ENCODE measurements at places on chromosomes 2 and 18.

DNA sequence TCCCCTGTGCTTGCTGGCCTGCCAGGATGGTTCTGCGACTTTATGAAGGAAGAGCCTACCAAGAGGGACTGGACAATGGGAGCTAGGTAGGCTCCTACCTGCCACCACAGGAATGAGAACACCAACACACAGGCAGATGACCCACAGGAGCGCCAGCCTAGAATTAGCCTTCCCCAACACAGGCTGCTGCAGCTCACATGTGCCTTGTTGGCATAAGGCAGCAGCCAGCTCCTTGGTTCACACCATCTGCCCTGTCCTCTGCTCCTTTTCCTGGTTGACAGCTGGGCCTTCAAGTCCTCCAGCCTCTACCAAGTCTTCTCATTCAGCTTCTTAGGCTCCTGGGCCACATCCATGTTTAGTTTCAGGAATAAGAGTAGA lies 705.4 kb upstream of the RAB6C start:
- DNase-seq = no peak

- DNase-seq = no peak
These were observed 2.1 kb upstream of the RTN4 start for GRCh38 chr2:55052129-55053061.

DNA sequence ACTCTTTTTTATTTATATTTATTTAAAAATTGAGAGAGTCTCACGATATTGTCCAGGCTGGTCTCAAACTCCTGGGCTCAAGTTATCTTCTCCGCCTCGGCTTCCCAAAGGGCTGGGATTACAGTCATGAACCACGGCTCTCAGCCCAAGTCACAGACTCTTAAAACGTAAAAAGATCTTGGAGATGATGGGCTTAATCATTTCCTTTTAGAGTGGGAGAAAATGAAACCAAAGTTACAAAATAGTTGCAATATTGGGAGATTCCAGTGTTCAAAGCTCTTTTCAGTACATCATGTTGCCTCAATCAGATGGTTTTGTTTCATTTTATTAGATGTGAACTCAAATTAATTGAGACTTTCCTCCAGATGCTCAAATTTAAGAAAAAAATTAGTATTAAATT lies 151.4 kb upstream of the XPO1 start:
- DNase-seq = no peak

DNA sequence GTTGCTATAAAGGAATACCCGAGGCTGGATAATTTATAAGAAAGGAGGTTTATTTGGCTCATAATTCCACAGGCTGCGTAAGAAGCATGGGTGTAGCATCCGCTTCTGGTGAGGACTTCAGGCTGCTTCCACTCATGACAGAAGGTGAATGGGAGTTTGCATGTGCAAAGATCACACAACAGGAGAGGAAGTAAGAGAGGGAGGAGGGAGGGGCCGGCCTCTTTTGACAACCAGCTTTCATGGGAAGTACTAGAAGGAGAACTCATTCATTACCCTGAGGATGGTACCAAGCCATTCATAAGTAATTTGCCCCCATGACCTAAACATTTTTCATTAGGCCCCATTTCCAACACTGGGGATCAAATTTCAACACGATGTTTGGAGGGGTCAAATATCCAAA lies 386.8 kb upstream of the NETO1 start:
- DNase-seq = no peak

GRCh38 chr18:3867236-3867635 lies 417.3 kb downstream of the TGIF1 start:
- DNase-seq = no peak

DNA sequence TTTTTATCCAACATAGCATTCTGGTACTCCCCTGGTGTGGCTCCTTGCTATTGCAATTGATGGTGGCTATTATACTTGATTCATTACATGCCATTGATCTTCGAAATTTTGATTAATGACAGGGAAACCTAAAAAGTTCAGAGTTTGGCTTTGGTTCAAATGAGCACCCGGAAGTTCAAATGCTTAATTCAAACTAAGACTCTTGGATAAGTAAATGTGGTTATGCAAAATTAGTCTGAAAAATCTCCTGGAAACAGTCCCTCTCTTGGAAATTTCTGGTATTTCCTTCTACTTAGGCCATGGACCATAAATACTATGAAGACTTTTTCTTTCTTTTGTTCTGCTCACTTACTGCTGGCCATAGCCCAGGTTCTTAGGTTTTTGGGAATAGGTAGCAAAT lies 65.3 kb upstream of the SMIM21 start:
- DNase-seq = no peak

DNA sequence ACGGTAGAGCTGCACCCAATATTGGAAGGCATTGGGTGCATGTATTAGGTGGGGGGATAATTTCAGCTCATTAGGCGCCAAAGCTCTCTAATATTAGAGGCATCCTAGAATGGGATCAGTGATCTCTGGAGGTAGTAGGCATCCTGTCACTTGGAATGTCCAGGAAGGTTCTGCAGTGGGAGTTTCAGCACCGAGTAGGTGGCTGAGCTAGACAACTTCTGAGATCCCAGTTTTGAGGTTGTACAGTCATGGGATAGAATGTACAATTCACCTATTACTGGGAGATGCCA lies 210.9 kb downstream of the MYCN start:
- DNase-seq = no peak

- DNase-seq = no peak
These were observed 238.2 kb downstream of the SATB2 start for GRCh38 chr2:199219551-199219950.

DNA sequence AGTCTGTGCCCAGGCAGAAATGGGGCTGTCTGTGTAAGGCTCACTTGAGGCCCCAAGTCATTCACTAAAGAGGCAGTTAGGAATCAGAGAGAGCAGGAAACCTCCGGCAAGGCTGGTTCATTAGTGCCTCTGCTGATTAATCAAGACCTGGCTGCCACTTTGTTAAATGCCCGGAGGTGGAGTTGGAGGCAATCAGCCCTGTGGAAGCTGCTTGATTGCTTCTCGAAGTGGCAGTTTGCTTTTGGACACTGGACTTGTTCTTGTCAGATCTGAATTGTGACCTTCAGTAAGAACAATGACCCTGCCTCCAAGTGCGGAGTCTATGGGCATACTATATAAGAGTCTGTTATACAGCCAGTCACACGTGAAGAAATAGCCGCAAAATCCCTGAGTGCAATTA lies 183.9 kb upstream of the LINC00305 start:
- no peak for DNase-seq

GRCh38 chr2:220966636-220967035 lies 605.5 kb downstream of the EPHA4 start:
- DNase-seq = no peak

DNA sequence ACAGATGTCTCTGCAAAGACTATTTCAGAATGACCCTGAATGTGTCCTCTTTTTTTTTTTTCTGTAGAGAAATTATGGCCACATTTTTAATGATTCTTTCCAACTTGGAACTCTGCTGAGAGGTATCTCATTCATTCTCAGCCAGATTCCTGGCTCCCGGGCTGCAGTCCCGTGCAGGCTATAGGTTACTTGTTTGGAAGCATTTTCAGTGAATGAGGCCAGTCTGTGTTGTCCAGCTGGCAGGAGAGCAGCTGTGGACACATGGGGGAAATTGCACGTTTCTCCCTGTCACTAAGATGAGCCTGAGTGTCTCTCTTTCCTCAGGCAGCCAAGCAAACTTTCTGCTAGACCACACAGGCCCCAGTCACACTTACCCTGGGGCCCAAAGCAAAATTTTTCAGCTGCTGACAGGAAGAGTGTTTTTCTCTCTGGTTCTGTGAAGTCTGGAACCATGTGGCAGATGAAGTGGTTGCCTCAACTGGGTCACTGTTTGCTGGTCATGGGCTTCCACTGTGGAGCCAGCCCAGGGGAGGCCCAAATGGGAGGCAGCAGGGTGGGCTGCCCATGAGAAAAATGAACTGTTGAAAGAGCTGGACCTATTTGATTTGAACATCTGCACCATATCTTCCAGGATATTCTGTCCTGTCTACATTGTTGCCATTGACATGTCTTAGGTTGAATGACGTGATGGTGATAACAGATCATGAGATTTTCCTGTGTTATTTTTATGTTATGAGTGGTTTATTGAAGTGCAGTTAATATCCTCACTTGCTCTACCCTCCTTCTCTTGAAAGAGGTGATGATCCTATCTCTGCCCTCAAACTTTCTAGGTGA lies 431.2 kb downstream of the LPIN1 start:
- DNase-seq = no peak

DNA sequence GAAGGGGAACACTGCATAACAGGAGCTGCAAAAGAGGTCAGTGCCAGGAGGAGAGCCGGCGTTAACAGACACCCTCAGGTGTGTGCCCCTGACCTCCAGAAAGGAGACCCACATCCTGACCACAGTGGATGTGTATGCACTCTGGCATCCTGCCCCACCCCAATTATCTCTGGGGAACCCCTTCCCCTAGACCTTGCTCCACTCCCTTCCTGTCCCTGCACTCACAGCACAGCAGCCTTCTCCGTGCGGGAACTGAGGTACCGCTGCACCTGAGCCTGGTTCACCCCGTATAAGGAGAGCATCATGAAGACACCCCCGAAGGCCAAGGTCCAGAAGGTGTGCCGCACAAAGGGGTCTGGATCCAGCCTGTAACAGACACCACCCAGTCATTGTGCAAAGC lies 7.3 kb upstream of the ATRAID start:
- no peak for DNase-seq

DNA sequence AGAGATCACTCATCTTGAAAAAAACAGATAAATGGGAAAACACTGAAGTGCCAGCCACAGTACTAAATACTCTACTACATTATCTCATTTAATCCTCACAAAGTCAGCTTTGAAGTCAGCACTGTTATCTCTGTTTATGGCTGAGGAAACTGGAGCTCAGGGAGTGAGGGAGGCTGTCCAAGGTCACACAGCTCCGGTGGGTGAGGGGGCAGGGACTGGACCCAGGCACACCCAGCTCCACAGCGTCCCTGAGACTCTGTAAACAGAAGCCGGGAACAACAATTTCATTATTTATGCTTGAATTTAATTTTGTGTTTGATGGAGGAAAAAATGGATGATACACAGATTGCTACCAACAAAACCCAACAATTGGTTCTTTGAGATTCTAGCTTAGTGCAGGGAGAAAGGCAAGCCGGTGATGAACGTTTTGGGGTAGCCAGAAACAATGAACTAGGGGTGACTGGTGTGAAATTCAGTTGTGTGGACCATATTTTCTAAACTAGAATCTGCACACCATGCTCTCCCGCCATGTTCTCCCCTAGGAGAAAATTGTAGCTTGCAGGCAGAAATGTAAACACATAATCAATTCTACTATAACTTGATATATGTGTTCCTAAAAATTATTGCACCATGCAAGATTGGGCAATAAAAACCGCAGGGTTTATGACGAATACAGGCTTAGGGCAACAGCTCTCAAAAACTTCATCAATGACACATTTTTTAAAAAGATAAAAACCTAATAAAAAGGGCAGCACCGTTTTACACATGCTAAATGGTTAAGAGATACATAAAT lies at the start of gene GREB1:
GREB1 (plus strand) TSS at position 768 of the 793 bp plus-strand sequence. CDS start 22,570 bp downstream, outside the sequence.
- DNase-seq = no peak

DNA sequence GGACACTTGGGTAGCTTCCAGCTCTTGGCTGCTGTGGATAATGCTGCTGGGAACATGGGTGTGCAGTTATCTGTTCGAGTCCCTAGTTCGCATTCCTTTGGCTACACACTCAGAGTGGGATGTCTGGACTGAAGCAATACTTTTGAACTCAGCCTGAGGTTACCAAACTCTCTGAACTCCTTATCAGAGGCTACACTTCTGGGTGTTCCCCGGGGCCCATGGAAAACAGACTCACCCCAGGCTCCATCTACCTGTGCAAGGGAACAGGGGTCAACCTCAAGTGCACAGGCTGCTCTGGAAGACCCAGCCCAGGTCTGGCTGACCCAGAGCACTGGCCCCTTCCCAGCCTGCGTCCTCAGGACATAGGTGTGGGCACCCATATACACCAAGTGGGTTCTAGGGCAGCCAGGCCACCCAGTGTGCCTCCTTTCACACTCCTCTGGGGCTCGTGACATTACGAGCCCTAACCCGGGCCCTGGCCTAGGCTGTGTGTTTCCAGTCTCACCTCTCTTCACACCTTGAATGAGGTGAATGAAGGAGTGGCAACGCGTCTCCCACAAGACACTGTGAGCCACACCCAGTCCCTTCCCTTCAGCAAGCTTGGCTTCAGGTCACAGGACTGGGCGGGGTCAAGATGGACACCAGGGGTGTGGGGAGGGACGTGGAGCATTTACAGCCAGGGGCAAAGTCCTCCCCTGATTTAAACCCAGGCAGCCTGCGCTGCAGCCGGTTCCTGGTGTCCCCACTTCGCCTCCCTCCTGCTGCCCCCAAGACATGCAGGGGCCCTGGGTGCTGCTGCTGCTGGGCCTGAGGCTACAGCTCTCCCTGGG lies at the start of gene ALPI:
ALPI (plus strand) TSS at position 728 of the 830 bp plus-strand sequence; CDS start at position 775, 47 bp downstream.
- DNase-seq = no peak

GRCh38 chr18:6810191-6810590 lies 80.7 kb downstream of the ARHGAP28 start:
- DNase-seq = no peak

GRCh38 chr2:221972813-221973478 lies 325.9 kb downstream of the PAX3 start:
- no peak for DNase-seq

- no peak for DNase-seq
These were observed 89.1 kb downstream of the AFF3 start for GRCh38 chr2:100053087-100053885.

DNA sequence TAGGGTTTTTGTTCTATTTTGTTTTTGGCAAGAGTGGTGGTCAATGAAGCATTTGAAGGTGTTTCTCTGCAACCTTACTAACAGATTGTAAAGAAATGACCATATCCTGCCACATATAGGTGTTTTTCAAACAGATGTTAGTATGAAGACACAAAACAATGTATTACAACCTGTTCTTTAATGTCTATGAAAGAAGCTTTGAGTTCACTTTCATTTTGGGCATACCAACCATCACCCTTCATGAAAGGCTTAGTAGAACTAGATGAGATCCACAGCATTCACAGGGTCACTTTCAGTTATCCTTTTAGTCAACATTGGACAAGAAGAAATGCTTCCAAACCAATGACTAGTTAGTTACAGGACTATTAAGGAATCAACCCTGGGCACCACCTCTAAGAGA lies 95.1 kb downstream of the EHBP1 start:
- no peak for DNase-seq

DNA sequence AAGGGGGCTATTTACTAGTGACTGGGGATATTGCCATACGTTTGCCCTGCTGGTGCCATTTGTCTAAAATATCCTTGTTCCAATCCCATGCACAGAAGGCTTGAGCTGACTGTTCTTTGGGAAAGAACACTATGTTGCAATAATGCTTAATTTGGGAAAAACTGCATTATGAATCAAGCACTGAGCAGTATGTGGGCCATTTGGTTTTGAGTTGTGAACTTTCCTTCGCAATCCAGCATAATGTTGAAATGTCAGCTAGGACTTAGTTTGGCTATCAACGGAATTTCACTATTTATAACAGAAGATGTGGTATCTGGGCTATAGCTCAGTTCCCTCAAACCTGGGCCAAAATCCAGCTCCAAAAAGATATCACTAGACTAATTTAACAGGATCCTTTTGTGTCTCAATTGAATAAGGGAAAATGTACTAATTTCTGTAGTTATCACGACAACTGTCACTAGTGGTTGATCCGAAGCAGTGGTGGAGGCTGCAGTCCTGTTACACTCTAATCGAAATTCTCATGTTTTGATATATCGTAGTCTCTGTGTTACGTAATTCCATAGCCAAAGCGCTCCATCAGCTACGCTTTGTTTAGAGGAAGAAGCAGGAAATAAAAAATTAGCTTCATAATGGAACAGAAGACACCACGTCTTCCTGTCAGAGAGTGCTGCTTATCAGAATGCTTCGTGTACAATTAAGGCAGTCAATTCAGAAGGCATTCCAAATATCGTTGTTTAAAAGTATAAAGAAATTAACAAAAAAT lies 686.8 kb upstream of the SALL3 start:
- DNase-seq = no peak

GRCh38 chr2:219418155-219419011 lies at the start of gene DES:
DES (plus strand) TSS chr2:219418377; CDS start chr2:219418463, 86 bp downstream.
- DNase-seq = no peak

Data from nucleus accumbens (tissue), 56 donors.